Stimulated activated CD8-positive, alpha-beta memory T cell treated with anti-CD3 and anti-CD28 coated beads, Interleukin-2, amount 100 ng/mL, for 1 hour (primary cell): ENCODE measurements at places on chromosomes 12 and 14.

DNA sequence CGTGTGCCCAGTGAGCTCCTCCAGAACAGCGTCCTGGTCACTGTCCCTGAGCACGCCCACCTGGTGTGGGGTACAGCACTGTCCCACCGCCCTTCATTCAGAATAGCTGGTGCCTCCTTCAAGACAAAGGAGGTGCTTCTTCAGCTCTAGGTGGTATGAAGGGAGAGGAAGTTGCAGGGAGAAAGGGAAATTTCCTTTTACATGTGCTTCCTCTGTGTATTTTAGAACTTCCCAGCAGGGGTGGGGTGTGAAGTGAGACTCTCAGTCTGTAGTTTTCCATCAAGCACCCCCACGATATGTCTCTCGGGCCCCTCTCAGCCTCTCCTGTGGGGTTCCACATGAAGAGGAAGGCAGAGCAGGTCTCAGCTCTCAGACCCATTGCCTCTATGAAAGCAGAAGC lies 1.2 kb upstream of the SLC6A12 start:
- no peak for DNase-seq

DNA sequence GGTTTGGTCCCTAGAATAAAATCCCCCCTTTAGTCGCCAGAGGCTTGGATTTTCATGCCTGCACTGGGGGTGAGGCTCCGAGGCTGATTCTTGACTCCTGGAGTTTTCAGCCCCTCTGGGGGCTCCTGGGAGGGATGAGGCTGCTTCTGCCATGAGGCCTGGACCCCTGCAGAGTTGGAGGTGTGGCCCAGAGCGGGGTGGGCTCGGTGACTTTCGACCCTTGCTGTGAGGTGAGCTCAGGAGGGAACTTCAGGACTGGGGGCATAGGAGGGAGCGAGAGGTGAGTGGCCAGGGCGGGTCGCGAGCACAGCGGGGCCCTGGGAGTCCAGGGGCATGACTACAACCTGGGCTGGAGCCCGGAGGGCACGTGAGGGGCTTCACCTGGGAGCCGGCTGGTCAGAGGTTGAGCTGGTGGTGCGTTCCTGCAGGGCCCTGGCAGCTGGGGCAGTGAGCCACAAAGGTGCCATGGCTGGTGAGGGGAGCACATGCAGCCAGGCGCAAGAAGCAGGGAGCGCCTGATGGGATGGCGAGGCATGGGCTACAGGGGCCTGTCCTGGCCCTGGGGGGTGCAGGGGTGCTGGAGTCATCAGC lies 168.2 kb downstream of the KIF26A start:
- DNase-seq, result no peak

DNA sequence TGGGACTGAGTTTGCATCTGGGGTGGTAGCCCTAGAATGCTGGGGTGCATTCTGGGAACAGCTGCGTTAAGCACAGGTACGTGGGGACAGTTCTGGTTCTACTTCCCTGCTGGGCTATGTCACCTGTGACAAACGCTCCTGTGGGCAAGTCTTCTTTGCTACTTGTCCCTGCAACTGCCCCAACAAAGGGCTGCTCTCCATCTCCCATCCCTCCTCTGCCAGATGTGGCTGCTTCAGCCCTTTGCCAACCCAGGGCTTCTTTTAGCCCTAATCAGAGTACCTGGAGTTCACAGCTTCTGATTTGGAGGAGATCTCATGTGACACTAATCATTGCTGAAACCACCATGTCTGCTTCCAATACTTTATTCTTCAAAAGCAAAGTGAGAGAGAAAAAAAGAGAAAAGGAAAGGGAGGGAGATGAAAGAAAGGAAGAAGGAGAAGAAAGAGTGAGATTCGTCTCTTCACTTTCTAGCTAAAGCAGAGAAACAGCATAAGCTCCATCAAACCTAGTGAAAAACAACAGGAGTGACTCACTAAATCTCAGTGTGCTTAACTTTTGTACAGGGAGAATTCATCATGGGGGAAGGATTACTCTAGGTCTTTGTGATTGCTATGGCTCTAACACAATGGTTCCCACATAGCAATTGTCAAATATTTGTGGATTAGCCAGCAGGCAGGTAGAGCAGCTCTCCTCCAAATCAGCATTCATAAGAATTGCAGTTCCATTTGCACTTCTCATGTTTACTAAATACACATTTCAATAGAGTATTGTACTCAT lies 174.8 kb downstream of the LRIG3 start:
- DNase-seq, result no peak

DNA sequence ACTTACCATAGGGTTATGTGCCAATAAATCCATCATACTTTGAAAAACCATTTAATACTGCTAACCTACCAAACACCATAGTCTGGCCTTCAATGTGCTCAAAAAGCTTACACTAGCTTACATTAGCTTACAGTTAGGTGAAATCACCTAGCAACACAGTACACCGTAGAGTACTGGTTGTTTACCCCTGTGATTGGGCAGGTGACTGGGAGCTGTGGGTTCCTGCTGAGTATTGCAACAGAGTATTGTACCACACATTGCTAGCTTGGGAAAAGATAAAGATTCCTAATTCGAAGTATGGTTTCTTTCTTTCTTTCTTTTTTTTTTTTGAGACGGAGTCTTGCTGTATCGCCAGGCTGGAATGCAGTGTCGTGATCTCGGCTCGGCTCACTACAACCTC lies 5.6 kb downstream of the ATP5MC2 start:
- DNase-seq, result no peak

DNA sequence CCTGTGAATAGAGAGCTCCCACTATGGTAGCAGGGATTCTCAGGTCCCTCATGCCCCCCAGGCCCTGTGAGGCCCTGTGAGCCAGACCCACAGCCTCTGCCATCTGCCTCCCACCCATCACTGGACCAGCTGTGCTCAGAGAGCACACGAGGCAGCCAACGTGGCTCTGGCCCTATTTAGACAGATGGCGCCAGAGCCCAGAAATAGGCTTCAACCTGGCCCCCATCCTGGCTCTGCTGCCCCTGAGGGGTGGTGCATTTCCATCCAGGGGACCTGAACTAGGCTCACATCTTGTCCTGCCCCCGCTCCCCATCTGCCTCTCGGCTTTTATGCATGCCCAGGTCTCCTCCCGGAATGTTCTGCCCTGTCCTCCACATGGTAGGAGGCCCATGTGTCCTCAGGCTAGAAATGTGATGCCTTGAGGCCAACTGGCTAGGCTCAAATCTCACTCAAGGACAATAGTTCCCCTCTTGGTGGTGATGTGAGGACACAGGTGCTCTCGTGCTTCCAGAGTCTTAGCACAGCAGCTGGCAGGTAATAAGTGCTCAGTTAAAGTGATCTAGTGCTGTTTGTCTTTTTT lies 18.9 kb downstream of the TMEM63C start:
- DNase-seq, result no peak

DNA sequence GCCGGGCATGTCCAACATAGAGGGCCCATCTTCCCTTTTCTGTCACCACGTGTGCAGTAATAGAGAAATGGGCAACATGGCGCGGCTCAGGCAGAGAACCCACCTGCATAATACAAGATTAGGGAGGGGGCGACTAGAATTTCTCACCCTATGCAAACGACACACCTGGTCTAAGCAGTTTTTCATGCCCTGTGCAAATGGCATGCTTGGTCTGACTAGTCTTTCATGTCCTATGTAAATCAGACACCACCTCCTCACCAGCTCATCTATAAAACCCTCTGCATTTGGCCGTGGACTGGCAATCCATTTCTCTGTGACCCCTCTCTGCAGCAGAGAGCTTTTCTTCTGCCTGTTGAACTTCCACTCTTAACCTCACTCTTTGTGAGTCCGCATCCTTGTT lies 180.2 kb upstream of the PZP start:
- DNase-seq, result no peak

DNA sequence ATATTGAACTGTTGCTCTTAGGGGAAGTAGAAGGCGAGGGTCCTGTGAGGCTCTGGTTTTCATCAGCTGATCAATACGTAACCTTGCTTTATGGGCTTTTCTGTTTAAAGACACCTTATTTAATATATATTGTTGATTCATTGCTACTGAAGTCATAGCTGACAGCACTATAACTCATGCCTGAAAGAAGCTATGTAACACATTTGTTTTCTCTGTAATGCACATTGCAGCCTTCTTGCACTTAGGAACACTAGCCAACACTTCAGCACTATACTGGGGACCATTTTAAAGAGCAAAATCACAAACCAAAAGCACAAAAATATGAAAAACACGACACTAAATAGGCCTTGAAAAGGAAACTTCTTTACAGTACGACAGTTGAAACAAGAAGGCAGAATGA lies 135.7 kb downstream of the TTC6 start:
- DNase-seq, result no peak
